COR-L47 (cell line): ENCODE measurements at places on chromosomes 12 and 14.

GRCh38 chr14:74217672-74218448 is 21.4 kb upstream of the VSX2 start:
- DNase-seq: peak; percentile 68

GRCh38 chr14:29311983-29312382 is 545.4 kb downstream of the FOXG1 start:
- no peak for DNase-seq

GRCh38 chr12:29582677-29583272 is 85.3 kb upstream of the OVCH1 start:
- DNase-seq: no peak

DNA sequence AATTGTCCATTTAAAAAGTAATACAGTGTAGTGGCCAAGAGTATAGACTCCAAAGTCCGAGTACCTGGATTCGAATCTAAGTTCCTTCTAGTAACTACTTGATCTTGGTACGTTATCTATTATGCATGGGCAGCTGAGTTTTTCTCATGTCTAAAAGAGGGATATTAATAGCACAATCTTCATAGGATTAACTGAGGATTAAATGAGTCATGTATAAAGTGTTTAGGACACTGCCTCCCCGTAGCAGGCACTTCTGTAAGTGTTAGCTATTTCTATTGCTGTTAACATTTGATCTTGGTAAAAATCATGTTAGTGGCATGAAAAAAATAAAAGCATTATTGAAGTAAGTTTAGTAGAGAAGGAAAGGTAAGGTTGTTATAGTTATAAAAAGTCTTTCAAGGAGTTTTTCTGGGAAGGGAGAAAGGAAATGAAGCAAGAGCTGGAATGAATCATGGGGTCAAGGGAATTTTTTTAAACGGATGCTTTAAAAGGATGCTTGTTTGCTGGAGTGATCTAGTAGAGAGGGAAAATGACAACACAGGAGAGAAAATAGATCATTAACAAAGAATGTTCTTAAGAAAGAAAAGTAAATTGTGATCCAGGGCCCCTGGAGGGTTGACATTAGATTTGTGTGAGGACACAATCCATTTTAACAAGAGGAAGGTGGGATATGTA is 502.2 kb upstream of the USP15 start:
- no peak for DNase-seq

GRCh38 chr12:22268406-22268805 is 66.1 kb downstream of the ST8SIA1 start:
- no peak for DNase-seq

GRCh38 chr12:92191061-92191460 is 45.4 kb upstream of the BTG1 start:
- DNase-seq: no peak

GRCh38 chr12:125185311-125185739 is 120.1 kb downstream of the AACS start:
- DNase-seq: no peak

DNA sequence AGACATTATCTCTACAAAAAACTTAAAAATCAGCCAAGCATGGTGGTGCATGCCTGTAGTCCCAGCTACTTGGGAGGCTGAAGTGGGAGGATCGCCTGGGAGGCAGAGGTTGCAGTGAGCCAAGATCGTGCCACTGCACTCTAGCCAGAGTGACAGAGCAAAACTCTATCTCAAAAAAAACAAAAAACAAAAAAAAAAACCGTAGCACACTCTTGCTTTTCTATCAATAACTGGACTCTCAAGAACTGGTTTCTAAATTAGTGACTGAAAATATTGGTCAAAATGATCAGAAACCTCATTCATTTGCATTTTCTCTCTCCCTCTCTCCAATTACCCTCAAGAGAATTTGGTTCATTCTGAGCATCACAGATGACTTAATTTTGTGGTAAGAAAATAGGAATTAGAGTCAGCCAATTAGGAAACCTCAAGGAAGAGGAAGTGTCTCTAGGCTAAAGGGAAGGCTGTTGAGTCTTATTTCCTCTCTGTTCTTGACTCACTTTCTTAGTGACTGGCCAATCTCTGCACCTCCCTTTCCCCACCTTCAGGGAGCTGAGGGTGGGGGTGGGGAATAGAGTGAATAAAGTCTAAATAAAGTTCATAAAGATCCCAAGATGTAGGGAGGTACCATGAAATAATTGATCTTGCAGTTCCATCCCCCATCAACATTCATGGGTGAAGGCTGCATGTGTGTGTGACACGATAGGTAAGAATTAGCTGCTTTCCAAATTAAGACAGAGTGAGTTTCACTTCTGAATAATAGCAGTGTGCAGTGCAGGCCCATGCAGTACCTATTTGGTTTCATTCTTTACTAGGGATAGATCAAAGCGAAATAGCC is 6.8 kb upstream of the PSMA6 start:
- no peak for DNase-seq

DNA sequence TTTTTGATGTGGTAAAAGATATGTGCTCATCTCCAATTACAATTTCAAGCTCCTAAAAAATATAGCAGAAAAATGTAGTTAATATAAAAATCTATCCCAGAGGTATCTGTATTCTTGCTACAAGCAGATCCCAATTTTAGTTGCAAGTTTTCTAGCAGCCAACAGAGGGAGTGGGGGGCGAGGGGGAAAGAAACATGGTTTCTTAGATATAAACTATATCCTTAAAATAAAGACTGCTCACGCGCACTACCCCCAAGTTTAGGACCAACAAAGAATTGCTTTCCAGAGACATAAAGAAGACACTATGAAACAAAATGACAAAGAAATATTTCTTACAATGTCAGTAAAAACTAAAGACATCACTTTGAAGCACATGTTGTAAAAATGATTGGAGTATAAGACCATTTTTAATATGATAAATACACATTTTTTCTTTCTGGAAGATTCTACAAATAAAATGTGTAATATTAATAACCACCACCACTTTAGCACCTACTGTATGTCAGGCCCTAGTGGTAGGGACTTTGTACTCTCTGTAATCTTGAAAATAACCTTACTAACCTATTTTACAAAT is 5.4 kb downstream of the MAGOHB start:
- no peak for DNase-seq

GRCh38 chr12:3469711-3470110 is 21.3 kb upstream of the PRMT8 start:
- DNase-seq: no peak

DNA sequence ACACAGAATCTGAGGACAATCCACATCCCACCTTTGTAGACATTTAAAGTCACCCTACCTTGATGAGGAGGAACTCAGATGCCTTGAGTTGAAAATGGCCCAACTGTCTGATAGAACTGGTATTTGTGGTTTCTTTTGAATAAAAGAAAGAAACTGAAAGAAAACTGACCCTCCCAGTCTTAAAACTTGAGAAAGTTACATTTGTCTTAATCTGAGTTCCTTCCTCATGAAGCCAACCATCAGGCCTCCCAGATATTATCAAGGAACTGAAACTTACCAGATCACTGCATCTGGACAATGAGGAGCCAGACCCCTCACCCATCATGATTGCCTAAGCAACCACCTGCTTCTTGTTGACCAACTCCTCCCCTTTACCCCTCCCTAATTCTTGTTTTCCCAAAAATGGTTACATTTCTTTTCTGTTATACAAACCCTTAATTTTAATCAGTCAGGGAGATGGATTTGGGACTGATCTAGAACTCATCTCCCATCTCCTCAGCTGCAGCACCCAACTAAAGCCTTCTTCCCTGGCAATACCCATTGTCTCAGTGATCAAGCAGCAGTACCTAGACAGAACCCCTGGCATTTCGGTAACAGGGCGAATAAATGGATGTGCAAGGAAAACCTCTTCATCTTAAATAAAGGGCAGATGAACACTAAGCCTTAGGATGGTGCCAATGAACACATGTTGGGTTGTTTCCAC is 72.0 kb upstream of the RESF1 start:
- DNase-seq: no peak

DNA sequence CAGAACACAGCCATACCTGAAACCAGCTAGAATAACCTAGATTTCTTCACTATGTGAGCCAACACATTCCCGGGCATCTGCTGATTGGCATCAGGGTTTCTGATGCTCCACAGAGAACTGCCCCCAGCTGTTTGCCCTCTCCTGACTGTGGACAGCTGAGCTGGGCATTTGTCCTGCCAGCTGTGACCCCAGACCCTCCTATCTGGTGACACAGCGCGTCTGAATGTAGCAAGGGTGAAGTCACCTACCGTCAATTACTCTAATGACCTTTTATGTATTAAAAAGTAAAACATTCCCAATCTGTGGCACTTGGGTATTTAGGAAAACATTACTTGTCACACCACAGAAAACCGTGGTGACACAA is 29.7 kb upstream of the SFSWAP start:
- DNase-seq: no peak

DNA sequence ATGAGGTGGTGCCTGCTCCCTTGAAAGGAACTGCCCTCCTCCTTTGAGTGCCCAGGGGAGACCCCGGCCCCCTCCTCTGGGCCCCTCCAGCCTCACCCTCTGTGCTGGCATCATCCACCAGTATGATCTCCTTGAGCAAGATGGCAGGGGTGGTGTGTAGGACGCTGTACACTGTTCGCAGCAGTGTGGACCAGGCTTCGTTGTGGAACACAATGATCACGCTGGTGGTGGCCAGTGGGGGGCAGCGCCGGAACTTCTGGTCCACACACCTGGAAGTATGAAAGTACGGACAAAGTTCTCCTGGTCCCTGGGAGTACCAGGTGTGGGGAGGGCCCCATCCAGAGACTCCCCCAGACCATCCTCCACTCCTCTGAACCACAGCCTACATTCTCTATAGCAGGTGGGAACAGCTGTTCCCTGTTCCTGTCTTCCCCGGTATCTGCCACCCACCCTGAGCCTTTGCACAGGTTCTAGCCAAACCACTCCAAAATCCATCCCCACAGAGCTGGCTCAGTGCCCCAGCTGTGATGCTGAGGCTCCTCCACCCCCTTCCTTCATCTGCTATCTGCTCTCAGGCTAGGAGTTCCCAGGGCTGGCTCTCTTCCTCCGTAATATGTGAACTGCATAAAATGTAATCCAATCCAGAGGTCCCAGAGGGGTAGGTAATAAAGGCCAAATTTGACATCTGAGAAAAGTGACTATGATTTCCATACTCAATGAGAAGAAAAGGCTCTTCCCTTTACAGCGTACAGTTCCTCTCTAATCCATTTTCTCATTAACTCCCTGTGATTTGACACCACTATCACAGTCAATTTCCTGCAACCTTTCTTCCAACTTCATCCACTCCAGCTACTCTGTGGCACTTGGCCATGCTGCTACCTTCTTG is 13.9 kb downstream of the GALNT6 start:
- DNase-seq: no peak

DNA sequence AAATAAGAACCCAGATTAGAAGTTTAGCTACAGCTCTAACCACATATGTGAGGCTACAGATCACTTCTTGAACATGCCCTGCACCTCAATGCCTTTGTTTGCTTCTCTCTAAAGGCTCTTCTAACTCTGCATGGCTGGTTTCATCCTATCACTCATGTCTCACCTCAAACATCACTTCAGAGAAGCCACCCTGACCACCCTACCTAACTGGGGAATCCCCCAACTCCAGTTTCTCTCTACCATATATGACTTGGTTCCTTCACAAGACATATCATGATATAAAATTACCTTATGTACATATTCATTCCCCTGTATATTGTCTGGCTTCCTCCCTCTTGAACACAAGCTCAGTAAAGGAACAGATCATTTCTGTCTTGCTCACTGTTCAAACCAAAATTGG is 250.2 kb upstream of the GRIP1 start:
- no peak for DNase-seq

DNA sequence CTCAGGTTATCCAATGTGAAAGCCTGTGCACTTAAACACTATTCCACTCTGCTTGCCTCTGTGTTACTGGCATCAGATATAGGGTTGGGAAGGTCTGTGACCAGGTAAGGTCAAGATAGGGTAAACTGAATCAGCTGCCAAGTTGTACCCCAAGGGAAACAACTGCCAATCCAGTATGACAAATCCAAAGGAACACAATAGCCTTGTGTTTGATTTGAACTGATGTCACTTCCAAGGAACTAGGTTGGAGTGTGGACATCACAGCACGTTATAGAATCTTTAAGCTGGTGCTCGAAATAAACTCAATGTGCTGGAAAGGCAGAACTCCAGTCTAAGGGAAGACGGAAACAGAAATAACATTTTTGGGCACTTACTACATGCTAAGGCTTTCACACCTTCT is 223.4 kb upstream of the BTG1 start:
- DNase-seq: no peak

GRCh38 chr12:47387994-47388393 is 308.2 kb upstream of the AMIGO2 start:
- DNase-seq: no peak

- no peak for DNase-seq
Measured at GRCh38 chr14:32950584-32950983, 11.9 kb downstream of the NPAS3 start.

DNA sequence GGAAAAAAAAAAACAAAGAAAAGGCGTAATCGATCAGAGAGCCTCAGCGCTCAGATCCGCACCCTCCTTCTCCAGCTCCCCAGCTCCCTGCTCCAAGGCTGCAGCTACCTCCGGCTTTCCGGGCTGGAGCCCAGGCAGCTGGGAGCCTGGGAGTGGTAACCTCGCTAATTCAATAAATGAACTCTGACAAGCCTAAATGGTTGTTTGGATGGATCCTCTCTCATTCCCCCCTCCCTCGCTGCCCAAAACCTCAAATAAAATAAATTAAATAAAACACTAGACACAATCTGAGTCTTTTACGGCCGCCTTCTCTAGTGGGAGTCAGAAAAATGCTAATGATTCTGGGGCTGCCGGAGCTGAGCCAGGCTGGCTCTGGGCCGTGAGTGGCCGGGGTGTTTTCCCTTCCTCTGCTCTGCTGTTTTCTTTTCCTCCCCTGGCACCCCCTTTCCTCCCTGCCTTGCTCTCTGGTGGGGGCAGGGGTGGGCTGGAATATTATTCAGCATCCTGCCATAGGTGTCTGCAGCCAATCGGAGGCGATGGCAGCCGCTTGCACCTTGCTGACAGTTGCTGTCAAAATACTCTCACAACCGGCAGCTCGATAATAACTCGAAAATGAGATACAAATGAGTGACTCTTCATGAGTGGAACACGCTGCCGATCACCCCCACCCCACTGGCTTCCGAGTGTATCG is 76.1 kb downstream of the RBM19 start:
- no peak for DNase-seq

DNA sequence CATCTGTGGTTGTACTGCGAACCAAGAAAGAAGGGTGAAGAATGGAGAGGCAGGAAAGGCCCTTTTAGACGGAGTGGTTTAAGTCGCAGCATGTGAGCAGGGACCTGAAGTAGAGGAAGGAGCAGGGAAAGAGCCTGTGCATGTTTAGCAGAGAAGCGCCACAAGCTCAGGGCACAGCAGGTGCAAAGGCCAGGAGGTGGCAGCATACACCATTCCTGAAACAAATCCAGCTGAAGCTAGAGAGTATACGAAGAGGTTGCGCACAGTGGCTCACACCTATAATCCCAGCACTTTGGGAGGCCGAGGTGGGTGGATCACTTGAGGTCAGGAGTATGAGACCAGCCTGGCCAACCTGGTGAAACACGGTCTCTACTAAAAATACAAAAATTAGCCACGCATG is 49.9 kb downstream of the HELB start:
- DNase-seq: no peak
